GM12864 (cell line): ENCODE measurements at places on chromosomes 5 and 9.

DNA sequence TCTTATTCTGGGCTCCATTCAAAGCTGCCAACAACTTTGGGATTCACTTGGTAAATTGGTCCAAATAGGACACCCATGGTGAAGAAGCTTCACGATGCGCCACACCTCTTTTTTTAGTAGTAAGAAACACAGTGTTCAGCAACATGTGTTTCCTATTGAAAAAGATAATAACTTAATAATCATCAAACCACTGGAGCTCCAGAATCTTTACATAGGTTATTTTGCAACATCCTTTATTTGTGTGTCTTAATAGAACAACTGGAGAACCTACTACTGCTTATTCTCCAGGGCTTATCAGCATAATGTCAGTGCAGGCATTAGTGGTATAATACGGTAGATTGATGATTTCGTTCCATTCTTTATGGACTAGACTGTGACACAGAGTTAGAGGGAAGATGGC lies 63.3 kb upstream of the DAPK1 start:
- no peak for DNase-seq

DNA sequence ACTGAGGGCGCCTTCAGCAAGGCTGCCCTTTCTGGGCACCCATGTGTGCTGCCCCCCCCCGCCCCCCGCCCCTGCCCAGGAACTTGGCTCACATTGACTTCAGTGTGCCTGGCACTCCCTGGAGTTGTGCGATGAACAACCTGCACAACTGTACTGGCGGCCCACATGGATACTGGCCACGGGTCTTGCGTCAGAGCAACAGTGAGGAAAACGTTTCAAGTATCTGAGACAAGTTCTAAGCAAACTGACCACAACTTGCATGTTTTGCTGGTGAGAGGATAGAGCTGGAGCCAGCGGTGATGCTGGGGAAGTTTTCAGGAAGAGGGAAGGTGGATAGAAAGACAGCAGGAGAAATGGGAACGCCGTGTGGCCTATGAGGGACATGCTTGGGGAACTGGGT lies 45.4 kb downstream of the HABP4 start:
- DNase-seq: no peak

DNA sequence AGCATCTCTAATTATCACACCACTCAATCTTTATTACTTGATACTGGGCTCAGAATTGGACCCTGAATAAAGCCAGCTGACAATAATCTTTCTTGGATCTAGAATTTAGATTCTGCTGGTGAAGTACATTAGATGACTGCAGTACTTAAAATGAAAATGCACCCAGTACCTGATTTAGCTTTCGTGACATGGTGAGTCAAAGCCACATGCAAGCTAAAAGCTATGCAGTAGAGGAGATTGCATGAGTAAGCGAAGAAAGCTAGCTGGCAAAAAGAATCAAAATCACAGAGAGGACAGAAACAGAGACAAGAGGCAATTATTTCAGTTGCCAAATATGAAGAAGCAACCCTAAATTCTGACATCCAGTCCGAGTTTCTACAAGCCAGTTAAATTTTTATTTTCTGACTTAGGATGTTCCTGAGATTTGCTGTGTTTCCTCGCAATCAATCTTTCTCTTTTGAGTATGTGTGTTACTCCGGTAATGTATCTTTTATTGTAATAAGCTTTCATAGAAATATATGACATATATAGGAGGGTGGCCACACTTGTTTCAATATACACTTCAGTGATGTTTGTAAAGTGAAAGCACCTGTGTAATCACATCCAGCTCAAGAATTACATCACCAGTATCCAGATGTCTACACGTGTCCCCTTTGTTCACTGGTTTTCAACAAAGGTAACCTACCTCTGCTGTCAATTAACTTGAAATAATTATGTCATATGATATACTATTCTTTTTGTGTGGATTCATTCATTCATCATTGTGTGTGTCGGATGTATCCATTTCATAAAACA lies 101.7 kb downstream of the CDH18 start:
- no peak for DNase-seq

DNA sequence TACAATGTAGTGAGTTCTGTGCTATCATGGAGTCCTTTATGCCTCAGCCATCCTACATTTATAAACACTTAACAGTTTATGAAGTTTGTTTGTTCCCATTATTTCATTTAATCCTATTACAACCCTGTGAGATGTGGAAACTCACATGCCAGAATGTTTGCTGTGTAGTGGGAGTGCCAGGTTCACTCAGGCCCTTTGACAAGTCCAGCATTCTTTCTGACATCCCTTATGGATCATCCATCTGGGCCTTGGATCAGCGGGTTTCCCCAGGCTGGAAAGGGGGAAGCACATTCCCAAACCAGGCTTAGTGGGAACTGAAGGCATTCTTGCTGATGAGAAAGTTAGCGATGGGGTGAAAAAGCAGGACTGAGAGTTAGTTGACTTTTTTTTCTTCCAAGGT lies 128.1 kb upstream of the OTULINL start:
- no peak for DNase-seq

GRCh38 chr9:131545003-131545785 lies at the start of gene PRRT1B:
PRRT1B (plus strand) TSS chr9:131545523; CDS start chr9:131545616, 93 bp downstream.
- DNase-seq: no peak

GRCh38 chr9:124420991-124421543 lies 5.8 kb upstream of the PSMB7 start:
- no peak for DNase-seq

GRCh38 chr5:2018390-2018724 lies 135.6 kb upstream of the IRX4 start:
- DNase-seq: no peak

- DNase-seq: no peak
Observed at GRCh38 chr5:136226401-136226800, 33.4 kb upstream of the SMIM32 start.

- DNase-seq: no peak
Observed at GRCh38 chr9:79134654-79135053, 437.1 kb upstream of the TLE4 start.

- no peak for DNase-seq
Observed at GRCh38 chr9:100267211-100267610, 85.5 kb downstream of the TEX10 start.

DNA sequence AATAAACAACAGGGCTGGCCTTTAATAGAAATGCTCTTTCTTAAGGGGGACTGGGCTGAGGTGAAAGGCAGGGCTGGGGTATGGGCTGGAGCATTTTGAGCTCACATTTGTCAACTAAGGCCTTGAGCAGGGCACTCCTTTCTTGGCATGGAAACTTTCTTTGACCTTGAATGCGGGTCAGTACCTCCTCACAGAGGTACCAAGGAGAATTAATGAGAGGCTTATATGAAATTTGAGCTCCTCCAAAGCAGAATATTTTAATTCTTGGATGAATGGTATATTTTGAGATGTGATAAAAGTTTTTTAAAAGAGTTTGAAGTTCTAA lies 3.1 kb downstream of the CYSTM1 start:
- no peak for DNase-seq

GRCh38 chr9:80797101-80797829 lies 892.1 kb downstream of the TLE1 start:
- no peak for DNase-seq
